ENCODE measurements at places on chromosomes 11 and 22. TPM values are rescaled to one million over a fixed set of nuclear protein-coding genes. Genes with fewer than 3 reads are reported as not detected.
A peak's percentile ranks its signal among the peaks of the same experiment; 100 is the strongest.

DNA sequence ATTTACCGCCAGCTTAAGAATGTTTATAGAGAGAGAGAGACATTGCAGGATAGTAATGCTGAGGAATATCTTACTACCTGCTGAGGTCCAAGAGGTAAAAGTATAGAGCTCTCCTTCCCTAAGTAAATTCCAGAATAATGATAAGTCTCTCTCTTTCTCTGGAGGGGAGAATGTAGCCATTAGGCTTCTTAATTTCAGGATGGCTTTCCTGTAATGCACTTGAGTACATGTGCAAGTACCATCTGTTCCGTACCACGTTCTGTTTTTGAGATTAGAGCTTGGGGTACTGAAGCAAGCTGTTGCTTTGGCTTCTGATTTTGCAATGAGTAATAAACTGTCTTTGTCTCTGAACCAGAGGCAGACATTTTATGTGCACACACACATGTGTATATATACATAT, 1314.0 kb downstream of the JRKL start:
- no peaks in the 10 kb centered on the region for H3K36me3 ChIP-seq
- no peak overlapping the region for H3K4me3 ChIP-seq
- no peaks in the 10 kb centered on the region for H3K4me1 ChIP-seq
- peak; percentile 11 for DNase-seq
- no peaks in the 10 kb centered on the region for H3K27me3 ChIP-seq

DNA sequence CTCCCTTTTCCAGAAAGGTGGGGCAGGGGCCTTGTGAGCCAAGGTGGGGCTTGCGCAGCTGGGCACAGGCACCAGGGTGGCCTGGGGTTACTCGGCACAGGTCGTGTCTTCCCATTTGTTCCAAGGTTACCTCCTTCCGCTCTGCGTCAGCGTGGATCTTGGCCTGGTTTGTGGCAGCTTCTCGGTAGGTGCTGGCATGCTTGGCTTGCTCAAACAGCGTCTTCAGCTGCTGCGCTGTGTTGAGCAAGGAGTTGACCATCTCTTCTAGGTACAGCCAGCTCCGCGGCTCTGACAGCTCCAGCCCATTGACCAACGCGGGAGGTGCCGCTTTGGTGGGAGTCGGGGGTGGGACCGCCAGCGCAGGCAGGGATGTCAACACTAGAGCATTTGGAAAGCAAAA, 20.6 kb downstream of the DEAF1 start:
- H3K4me1 ChIP-seq = no peaks in the 10 kb centered on the region
- H3K27ac ChIP-seq = no peak overlapping the region
- H3K4me3 ChIP-seq = no peak overlapping the region
- no peak for DNase-seq
- H3K27me3 ChIP-seq = no peaks in the 10 kb centered on the region

DNA sequence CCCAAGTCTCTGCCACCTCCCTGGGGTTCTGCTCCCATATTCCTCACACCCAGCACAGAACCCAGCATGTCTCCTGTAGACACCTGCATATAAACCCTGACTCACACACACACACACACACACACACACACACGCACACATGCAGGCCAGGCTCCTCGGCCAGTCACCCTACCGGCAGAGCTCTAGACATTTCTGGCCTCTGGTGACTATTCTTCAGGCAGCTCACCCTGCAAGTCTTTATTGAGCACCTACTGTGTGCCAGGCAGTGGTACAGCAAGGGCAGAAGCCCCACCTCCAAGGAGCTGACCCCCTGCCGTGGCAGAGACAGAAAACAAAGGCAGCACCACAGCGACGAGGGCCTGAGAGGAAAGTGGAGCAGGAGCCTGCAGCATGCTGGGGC, 50.3 kb downstream of the CDKN1C start:
- no peak overlapping the region for H3K27ac ChIP-seq
- peak; percentile 32 for DNase-seq
- H3K36me3 ChIP-seq = no peaks in the 10 kb centered on the region
- no peak overlapping the region for H3K4me3 ChIP-seq

RCOR2 gene
- total RNA-seq = 1.4 TPM

All from lung (tissue), 17 donors.